Suppressor macrophage (primary cell): ENCODE measurements at places on chromosomes 12 and 14.

- DNase-seq, result no peak
Observed at GRCh38 chr14:76941544-76941943, 87.0 kb downstream of the IRF2BPL start.

DNA sequence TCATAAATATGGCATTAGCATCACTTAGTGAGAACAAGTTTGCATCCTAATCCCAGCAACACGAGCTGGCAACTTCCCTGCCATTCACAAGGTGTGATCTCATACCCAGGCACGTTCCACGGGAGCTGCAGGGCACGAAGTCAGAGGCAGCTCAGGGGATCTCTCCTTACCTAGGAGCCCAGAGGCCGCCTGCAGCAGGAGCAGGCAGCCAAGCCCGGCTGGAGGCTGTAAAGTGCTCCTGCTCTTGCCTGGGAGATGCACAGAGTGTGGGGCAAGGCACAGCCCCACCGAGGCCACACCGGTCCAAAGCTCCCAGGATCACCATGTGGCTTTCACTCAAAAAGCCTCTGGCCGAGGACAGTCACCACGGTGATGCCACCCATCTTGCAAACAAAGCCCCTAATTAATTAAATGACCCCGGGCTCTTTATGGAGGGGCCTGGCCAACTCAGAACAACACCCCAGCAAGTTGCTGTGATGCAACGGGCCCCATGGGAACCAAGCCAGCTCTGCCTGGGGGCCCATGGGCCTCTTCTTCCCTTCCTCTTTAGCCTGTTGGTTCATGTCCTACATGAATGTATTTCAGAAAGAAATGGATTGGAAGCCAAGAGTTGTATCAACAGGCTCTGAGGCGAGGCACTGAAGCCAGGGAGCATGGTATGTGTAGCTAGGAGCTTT lies 26.5 kb downstream of the NUAK1 start:
- DNase-seq, result peak; percentile 58

GRCh38 chr14:19754172-19754571 lies 10.8 kb downstream of the OR4Q3 start:
- DNase-seq, result no peak

DNA sequence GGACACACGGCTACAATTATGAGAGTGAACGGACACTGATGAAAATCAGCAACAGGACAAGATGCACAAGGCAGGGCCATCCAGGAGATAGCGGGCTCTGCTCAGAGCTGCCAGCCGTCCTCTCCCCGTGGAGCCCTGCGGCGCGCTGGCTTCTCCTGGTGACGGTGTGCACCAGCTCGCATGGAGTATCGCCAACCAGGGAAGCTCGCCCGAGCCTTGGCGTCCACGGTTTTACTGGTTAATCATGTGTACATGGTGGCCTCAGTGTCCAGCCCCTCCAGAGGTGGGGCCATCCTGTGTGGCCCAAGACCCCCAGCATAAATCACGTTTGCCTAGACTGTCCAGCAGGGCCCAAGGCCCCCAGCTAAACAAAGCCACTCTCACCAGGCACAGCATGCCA lies 31.2 kb upstream of the DYNC1H1 start:
- DNase-seq, result no peak

DNA sequence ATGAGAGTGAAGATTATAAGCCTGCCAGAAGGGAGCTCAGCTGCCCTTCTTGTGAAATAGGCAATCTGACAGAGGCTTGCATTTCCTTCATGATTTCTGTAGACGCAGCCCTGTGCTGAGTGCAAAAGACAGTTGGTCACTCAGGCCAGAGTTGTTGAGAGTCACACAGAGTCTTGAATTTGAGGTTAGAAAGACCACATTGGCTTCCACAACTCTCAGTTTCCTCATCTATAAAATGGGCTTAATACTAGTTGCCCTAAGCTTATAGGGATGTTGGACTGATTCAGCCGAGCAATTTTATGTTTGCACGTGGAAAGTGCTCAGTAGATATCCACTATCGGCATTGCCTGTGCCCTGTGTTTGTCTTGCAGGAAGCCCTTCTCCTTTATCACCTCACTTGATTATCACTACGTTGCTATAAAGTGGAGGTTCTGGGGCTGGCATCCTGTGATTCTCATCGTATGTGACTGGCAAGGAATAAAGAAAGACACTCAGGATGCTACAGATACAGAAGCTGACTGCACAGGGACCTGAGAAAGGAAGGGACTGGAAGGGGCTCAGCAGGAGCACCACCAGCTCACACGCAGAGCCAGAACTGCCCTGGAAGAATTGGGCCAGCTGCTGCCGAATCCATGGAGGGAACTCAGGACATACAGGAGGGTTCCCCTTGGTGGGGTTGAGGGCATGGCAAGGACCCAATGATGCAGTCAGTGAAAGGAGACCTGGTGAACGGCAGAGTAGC lies 19.8 kb upstream of the SERPINA4 start:
- no peak for DNase-seq

- DNase-seq, result peak; percentile 5
Observed at GRCh38 chr12:48151103-48151771, 6.1 kb downstream of the ASB8 start.

DNA sequence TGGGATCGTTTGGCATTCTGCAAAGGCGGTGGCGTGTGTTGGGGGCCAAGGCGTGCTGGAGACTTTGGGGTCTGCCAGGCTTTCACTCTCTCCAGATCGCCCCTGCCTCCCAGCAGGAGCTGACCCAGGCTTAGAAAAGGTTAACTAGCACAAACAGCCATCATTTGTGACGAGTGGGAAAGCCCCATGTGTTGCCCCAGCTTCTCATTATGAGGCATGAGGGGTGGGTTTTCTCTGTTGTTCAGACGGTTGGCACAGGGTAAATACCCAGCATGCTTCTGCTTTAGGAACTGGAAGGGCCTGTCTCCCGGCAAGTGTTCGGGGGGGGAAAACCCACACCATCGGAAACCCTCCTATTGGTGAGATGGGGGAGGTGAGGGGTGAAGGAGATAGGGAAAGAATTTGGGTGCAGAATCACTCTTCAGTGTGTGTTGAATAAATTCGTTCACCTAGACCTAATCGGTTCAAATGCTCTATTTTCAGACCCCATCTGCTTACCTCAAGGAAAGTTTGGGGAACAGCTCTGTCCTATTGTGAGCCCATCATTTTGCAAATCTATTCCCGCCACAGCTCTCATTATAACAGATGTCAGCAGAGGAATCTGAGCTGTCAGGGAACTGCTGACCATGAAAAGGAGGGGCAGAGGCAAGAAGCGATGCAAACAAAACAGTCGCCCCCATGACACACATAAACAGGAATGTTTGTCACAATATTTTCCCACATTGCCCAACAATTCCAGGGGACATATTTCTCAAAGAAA lies 34.7 kb upstream of the C12orf42 start:
- no peak for DNase-seq

- no peak for DNase-seq
Observed at GRCh38 chr14:50963919-50964318, 19.6 kb upstream of the PYGL start.

GRCh38 chr14:96589577-96589976 lies 87.4 kb downstream of the PAPOLA start:
- no peak for DNase-seq

- no peak for DNase-seq
Observed at GRCh38 chr12:43072431-43072830, 479.6 kb downstream of the ADAMTS20 start.

- DNase-seq, result no peak
Observed at GRCh38 chr14:93033983-93034670, 81.6 kb downstream of the ITPK1 start.

DNA sequence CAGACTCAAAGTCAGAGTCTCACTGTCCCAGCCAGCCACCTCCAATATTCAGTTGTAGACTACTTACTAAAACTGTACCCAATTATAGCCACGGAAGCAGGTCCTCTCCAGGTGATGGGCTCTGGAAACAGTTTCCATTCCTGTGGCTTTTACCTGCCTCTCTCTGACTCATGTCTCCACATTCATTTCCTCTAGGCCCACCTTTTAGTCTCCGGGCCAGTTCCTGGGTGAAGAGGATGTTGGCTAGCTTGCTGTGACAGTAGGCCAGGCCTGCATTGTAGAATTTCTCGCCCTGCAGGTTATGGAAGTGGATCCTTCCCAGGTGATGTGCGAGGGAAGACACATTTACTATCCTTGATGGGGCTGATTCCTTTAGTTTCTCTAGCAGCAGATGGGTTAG lies 5.6 kb downstream of the RDH11 start:
- no peak for DNase-seq

DNA sequence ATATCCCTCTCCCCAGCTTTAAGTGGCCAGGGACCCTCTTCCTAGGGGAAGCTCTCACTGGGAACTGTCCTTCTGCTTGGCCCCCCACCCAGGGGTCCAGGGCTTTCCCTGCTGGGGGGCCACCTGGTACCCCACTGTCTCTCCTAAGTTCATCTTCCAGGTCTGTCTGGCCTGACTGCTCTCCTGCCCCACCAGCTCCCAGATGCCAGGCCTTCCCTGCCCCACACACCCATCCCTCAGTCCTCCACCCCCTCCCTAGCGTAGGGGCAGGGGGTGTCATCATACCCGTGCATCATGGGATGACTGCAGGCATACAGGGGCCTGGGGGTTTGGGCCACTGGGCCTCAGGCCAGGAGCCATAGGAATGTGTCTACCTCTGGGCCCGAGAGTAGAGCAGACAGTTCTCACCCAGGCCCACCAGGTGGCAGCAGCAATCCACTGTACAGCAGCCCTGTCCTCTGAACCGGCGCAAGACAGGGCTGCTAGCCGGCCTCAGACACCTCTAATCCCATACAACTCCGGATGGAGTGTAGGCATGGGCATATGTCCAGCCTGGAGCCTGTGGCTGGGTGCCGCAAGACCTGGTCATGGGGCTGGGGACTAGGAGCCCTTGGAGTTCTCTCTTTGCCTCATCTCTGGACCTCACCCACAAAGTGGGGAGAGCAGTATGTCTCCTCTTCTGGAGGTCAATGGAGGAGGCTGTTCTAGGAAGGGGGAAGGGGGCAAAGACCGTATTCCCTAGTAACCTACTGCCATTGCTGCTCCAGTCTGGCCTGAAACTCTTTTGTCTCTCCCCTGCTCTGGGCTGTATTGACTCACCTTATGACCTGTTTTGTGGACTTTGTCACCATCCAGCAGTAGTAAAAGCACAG lies 10.0 kb upstream of the SMARCD1 start:
- peak; percentile 85 for DNase-seq

GRCh38 chr12:93918262-93918661 lies 230.1 kb upstream of the PLXNC1 start:
- DNase-seq, result no peak

DNA sequence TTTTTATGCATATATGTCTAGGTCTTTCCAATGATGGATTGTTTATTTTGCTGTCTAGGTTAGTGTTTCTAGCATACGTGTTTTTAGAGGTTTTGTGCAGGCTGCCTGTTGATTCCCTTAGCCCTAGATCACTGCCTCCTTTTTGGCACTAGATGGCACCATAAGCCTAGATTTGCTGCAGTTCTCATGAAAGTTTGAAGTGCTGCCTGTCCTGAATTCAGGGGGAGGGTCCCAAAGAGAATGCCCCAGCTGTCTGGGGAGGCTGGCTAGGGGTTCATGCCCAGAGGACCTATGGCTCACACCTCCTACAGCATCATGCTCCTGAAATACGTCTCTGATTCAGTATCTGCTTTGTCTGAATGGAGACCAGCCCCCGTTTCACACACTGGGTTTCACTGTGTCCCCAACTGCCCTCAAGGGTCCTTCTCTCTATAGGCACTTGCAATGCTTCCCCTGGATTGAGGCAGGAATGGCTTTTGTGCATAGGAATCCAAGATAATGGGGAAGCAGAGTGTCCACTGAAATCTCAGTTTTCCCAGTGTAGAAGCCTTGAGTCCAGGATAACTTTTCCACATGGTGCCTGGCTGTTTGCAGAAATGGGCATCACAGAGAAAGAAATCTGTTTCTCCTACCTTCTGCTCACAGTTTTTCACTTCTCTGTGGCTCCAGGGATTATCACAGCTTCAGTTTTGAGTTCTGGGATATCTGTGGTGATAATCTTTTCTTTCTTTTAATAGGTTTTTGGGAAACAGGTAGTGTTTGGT lies 14.2 kb upstream of the TXNRD1 start:
- DNase-seq, result peak; percentile 62

- no peak for DNase-seq
Observed at GRCh38 chr12:132734206-132734605, 23.6 kb downstream of the PGAM5 start.

GRCh38 chr14:65502676-65503124 lies 90.2 kb downstream of the FUT8 start:
- DNase-seq, result no peak

- DNase-seq, result no peak
Observed at GRCh38 chr14:106507354-106507753, 981.0 kb downstream of the TMEM121 start.

- no peak for DNase-seq
Observed at GRCh38 chr12:69014047-69014446, 81.1 kb upstream of the CPM start.

DNA sequence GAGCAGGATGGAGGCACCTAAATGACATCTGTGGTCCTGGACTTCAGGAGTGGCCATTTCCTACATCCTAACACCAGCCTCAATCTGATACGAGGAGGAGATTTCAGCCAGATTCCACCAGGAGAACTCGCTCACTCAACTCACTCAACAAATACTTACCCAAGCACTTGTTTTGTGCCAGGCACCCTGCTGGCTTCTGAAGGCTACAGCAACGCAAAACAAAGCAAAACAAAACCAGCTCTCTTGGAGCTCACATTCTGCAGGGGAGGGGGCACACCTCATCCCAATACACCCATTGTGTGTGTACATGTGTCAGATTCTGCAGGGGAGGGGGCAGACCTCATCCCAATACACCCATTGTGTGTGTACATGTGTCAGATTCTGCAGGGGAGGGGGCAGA lies 144.8 kb downstream of the PIWIL1 start:
- DNase-seq, result no peak

- DNase-seq, result no peak
Observed at GRCh38 chr14:68675233-68675577, 117.7 kb downstream of the ZFP36L1 start.

- DNase-seq, result peak; percentile 23
Observed at GRCh38 chr12:109112720-109113465, 3.5 kb upstream of the ACACB start.

DNA sequence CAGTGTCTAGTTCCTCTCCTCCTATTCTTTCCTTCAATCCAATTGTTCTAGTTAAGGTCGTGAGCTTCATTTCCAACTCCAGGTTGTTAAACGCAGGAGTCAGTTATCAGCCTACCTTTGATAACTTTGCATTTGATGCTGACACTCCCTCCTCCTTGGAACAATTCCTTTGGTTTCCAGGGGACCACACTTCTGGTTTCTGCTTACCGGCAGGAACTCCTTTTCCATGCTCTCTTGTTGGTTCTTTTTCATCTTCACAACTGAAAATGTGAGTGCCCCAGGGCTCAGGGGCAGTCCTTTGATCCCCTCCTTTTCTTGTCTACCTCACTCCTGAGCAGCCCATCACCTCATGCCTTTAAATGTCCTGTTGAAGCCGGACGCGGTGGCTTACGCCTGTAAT lies 5.0 kb downstream of the EEF1AKMT3 start:
- no peak for DNase-seq

- no peak for DNase-seq
Observed at GRCh38 chr12:81077329-81077685, 572 bp upstream of the ACSS3 start.

- no peak for DNase-seq
Observed at GRCh38 chr14:73014105-73014504, 12.8 kb downstream of the ZFYVE1 start.

DNA sequence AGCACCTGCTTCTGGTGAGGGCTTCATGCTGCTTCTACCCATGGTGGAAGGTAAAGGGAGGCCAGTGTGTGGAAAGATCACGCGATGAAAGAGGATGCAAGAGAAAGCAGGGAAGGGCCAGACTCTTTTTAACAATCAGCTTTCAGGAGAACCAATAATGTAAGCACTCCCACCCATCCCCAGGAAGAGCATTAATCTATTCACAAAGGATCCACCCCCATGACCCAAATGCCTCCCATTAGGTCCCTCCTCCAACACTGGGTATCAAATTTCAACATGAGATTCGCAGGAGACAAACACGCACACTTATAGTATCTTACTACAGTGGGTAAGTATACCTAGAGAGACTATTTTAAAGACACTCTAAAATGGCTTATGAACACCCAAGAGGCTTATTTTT lies 80.5 kb upstream of the TMCC3 start:
- no peak for DNase-seq
